ENCODE measurements at places on chromosomes 3 and 15.

DNA sequence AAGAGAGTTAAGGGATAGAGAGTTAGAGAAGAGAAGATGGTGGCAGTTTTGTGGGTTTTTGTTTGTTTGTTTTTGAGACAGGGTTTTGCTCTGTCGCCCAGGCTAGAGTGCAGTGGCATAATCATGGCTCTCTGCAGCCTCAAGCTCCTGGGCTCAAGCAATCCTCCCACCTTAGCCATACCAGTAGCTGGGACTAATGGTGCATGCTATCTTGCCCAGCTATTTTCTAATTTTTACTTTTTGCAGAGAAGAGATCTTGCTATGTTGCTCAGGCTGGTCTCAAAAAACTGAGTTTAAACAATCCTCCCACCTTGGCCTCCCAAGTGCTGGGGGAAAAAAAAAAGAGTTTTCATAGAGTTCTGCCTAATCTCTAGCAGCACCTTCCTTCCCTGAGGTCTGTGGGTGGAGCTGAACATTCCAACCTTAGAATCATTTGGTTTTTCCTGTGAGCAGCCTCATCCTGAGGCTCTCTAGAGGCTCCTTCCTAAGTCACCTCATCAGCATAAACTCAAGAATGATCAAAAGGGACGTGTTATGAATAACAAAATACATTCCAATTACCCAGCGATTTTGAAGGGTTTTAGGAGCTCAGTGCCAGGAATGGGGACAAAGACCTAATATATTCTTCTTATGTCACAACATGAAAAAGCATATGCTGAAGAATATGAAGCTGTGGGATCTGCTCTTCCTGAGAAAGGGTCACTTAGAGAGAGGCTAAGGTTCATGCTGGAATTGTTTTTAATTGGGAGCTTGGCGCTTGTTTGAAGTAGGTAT is 180.6 kb downstream of the LSAMP start:
- no peak for DNase-seq

- no peak for DNase-seq
Measured at GRCh38 chr15:37599156-37599555, 335.3 kb upstream of the TMCO5A start.

DNA sequence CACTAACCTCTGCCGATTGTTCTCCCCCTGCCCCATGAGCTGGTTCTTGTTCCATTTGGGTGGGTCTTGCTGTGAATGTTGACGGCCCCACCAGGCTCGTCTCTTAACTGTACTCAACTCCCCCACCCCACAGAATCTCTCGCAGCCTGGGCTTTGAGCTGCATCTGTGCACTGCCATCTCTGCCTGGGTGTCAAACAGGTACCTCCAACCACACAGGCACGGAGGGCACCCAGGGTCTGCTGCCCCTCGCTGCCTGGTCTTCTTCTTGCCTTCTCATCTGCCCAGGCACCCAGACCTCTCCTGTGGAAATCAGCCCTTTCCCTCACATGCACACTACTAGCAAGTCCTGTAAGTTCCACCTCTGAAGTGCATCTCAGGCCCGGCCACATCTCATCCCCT is 10.1 kb downstream of the TLR9 start:
- no peak for DNase-seq

GRCh38 chr3:23162934-23163333 is 40.2 kb upstream of the UBE2E2 start:
- DNase-seq: no peak
